ENCODE measurements at places on chromosomes 1 and 21. TPM values are rescaled to one million over a fixed set of nuclear protein-coding genes. Genes with fewer than 3 reads are reported as not detected.
A peak's percentile ranks its signal among the peaks of the same experiment; 100 is the strongest.

DNA sequence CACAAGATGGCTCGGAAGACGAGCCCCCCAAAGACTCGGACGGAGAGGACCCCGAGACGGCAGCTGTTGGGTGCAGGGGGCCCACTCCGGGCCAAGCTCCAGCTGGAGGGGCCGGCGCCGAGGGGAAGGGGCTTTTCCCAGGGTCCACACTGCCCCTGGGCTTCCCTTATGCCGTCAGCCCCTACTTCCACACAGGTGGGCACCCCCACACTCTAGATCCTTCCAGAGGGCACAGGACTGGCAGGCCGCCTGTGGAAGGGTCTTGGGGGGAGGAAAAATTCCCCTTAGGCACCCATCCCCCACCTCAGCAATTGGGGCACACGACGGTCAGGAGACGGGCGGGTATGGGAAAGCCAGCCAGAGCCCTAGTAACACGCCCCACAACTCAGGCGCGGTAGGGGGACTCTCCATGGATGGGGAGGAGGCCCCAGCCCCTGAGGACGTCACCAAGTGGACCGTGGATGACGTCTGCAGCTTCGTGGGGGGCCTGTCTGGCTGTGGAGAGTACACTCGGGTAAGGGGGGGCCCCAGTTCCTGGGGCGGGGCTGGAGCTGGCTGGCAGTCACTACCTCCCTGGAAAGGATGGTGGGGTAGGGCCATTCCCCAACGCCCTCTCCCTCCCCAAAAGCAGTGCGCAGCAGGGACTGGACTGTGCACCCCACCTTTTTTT is 16.1 kb downstream of the NOC2L start:
- no peak for DNase-seq

- DNase-seq: no peak
Measured at GRCh38 chr1:228172591-228173527, 7.3 kb downstream of the IBA57 start.

- DNase-seq: no peak
Measured at GRCh38 chr1:214296860-214297745, 16.1 kb downstream of the SMYD2 start.

DNA sequence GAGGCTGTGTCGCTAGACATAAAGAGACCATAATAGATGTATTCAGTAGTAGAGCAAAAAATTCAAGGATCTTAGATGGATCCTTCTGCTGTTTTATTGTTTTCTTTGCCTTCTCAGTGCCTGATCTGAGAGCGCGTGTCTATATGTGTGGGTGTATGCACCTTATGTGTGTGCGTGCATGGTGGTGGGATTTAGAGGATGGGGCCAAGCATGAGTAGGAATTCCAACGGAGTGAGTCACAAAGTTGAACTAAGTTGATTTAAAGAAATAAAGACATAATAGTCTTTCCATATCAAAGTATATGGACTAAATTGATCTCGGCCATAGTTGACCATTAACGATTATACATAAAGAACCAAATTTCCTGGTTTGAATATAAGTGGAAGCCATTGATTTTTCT is 178.7 kb downstream of the CYYR1 start:
- no peak for DNase-seq

DNA sequence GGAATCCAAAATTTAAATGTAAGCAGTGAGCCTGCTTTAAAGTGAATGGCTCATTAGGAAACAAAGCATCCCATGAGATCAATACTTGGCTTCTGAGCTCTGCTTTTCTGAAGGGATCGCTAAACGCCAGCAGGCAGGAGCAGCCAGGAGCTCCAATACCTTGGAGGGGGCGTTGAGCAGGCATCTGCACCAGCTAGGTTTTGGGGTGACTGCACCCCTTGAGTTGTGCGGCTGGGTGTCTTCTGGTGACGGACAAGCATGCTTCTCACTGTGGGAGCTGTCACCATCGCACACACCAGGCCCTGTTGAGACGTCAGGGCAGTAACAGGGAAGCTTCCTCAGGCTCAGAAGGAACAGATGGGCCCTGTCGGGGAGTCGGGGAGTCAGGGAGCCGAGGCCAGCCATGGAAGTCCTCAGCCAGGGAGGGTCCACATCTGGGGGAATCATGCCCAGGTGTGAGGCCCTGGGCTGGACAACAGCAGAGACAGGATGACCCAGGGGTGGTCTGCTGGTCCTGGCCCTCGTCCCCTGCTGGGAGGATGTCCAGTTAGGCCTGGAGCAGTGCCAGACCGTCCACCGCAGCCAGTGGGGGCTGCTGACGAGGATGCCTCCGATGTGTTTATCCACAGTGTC is 57.9 kb upstream of the ADARB1 start:
- peak; percentile 3 for DNase-seq

DNA sequence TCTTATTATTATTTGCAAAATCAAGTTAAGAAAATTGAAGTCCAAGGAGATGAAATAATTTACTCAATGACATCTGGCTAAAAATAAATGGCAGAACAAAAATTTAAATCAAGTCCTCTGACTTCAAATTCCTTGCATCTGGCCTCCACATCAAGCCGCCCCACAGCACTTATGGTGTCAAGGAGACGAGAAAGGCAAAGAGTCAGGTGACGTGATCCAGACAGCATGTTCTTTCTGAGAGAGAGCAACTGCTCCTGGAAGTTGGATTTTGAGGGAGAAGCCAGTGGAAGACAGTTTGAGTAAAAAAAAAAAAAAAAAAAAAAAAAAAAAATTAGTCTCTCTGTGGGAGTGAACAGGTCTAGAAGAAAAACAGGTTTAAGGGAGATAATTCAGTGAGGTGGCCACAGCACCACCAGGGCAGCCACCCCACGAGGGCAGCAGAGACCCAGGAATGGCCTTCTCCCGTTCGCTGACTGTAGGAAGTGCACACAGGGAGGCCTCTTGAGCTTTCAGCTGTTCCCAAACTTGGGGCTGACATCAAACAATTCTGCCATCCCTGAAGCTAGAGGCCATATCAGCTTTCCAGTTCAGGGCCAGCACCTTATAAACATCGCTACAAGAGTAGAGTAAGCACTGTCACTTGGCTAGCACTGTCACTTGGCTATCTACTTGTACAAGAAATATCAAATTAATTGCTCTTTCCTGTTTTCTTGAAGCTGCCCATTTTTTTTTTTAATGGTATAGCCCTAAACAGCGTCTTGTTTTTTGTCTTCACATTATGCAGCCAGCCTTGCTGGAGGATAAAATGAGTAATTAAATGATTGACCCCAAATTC is 7.8 kb downstream of the C1orf162 start:
- DNase-seq: peak; percentile 83

DCST2 gene
- total RNA-seq: 0.46 TPM

Measured in activated CD4-positive, alpha-beta T cell treated with anti-CD3 and anti-CD28 coated beads for 36 hours (primary cell).